ENCODE measurements at places on chromosomes 6 and 20.

DNA sequence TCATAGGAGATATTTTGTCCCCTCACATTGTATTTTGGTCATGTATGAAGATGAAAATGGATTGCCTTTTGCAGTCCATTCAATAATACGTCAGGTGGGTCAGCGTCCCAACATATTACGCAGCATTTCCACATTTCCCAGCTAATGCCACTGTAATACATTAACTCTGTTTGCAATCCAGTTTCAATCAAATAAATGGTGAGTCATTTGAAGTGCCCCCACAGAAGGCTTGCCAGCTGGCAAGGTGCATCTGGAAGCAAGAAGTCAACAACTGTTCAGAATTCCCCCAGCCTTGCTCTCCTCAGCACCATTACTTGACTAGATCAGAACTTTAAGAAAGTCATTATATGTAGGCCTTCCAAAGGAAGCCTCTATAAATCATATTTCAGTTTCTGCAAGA lies 50.4 kb downstream of the PHACTR1 start:
- no peak for DNase-seq

DNA sequence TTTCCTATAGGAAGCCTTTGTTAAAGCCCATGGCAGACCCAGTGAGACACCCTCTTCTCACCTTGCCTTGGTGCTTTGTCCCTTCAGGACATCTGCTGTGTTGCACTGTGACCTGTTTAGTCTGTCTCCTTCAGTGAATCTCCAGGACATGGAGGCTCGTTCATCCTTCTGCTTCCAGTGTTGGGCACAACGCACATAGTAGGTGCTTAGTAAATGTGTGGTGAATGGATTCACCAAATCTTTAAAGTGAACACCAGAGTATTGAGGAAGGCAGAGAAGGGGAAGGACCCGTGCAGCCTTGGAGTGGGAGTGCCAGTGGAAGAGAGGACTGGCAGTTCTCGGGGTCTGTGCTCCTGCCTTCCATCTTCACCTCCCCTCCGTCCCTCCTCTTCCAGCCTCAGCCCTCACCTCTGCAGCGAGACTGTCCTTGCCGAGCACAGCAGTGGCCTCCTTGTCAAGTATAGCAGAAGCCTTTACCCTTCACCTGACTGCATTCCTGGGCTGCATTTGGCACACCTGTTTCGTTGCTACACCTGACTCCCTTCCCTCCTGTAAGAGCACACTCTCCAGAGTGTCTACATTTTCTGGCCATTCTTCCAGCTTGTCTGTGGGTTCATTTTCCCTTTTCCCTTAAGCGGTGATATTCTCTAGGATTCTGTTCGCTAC lies 49.2 kb downstream of the ARID1B start:
- no peak for DNase-seq

- DNase-seq: no peak
Measured at GRCh38 chr6:125832391-125833117, 41.8 kb downstream of the NCOA7 start.

DNA sequence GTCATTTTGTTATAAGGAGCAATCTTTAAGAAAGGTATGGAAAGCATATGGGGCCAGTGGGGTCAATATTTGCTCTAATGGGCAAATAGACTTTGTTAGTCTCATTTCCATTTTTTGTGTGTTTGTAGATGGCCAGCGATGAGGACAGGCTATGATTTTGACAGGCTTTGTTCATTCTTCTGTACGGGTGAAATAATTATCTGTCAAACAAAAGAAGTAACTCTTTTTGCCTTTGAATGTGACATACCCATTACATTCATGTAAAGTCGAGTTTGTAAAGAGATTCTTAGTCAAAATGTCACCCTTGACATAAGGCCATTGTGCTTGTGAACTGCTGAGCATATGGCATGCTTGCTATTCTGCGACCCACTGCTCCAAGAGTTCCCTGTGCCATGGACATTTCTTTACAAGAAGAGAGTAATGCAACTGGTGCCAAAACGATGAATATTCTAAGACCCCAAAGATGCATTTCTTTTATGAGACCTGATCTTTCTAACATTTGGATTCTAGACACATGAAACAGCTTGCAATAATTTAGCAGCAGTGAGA lies 38.2 kb upstream of the JAG1 start:
- no peak for DNase-seq

DNA sequence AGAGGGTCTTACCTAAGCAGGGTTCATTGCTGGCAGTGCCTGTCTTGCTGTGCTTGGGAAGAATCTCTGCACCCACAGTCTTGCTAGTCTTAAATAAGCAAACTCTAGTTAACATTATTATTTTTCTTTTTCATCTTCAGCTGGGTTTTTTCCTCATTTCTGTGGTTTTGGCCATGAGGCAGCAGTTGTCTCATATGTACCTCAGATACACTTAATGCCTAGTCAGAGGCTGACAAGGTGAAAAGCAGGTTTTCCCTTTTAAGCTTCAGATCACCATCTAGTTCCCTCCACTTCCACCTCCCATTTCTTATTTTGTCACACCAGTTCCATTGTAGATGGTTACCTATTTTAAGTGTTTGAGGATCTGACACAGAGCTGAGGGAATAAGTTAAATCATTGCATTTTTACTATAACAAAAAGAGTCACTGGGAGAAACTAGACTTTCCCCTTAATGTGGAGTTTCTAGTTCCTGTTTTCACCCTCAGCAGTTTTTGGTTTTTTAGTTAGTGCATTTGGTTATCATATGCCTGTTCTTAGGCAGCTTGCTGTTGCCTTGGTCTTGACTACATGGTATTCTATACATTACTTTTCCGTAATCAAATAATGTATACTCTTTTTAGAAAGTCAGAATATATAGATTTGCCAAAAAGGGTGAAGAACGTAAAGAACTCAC lies 46.0 kb downstream of the AFDN start:
- DNase-seq: no peak

GRCh38 chr6:38215225-38215624 lies 395.7 kb downstream of the ZFAND3 start:
- DNase-seq: no peak

DNA sequence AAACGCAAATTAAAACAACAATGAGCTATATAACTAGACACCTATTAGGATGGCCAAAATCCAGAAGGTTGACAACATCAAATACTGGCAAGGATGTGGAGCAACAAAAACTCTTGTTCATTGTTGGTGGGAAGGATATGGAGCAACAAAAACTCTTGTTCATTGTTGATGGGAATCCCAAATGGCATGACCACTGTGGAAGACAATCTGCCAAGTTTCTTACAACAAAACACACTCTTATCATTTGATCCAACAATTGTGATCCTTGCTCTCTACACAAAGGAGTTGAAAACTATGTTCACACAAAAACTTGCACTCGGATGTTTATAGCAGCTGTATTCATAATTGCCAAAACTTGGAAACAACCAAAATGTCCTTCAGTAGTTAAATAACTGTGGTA lies 61.8 kb upstream of the LAMA2 start:
- no peak for DNase-seq

- DNase-seq: no peak
Measured at GRCh38 chr20:57603120-57603519, 17.1 kb downstream of the ZBP1 start.

GRCh38 chr6:142744836-142745235 lies 200.1 kb downstream of the HIVEP2 start:
- no peak for DNase-seq

- no peak for DNase-seq
Measured at GRCh38 chr20:58076405-58076804, 152.0 kb downstream of the ANKRD60 start.

GRCh38 chr6:16236631-16237199 lies 1.7 kb upstream of the GMPR start:
- DNase-seq: no peak

GRCh38 chr6:141463237-141463977 lies 669.3 kb upstream of the GJE1 start:
- DNase-seq: no peak

GRCh38 chr6:114559419-114559818 lies 216.6 kb upstream of the HS3ST5 start:
- DNase-seq: no peak

DNA sequence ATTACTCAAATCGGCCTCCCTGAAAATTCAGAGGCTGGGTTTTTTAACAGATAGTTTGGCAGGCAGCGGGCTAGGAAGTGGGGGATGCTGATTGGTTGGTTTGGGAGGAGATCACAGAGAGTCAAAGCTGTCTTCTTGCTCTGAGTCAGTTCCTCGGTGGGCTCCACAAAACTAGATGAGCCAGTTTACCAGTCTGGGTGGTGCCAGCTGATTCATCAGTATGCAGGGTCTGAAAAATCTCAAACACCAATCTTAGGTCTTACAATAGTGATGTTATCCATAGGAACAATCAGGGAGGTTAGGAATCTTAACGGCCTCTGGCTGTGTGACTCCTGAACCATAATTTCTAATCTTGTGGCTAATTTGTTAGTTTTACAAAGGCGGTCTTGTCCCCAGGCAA lies 190.7 kb downstream of the C6orf118 start:
- DNase-seq: no peak

- DNase-seq: no peak
Measured at GRCh38 chr6:123953920-123954319, 150.3 kb downstream of the NKAIN2 start.

DNA sequence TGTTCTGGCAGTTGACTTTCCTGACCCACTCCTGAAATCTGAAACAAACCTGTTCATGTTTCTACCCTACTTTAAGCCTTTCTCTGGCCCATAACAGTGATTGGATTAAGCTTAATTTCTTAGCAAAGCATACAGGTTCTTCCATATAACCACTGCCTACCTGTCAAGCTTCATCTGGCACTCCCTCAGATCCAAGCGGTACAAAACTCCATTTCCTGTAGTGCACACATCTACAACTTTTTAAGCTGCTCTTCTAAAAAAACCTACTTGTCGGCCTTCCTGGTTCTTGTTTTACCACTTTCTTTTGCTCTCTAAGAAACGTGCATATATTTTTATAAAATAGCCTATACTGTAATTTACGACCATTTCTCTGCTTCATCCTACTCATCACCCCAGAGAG lies 916 bp upstream of the PPP1R11 start:
- no peak for DNase-seq

DNA sequence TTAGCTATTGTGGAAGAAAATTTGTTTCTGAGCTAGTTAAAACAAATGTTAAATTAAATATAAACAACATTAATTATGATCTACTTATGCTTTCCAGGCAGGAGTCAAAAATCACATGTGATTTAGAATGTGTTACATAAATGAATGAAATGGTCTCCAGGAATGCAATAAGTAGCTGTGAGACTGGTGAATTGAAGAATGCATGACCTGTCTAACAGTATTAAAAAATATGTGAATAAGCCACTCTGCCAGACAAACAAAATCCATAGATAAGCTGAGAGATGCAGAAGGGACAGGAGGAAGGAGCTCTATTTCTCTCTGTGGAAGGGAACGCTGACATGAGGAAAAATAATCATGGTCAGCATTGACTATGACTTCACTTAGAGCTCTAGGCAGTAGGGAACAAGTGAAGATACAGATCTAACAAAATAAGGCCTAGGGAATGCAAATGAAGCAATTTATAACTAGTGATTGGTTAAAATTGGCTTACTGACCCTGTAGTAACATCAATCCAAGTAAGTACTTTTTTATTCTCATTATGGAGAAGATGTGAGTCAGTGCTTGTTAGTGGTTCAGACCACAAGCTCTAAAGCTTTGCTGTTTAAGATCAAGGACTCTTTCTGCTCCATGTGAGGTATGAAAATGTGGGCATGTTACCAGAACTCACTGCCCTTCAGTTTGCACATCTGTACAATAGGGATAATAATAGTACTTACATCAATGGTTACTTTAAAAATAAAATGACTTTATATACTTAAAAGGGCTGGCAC lies 432.6 kb downstream of the MMUT start:
- no peak for DNase-seq

DNA sequence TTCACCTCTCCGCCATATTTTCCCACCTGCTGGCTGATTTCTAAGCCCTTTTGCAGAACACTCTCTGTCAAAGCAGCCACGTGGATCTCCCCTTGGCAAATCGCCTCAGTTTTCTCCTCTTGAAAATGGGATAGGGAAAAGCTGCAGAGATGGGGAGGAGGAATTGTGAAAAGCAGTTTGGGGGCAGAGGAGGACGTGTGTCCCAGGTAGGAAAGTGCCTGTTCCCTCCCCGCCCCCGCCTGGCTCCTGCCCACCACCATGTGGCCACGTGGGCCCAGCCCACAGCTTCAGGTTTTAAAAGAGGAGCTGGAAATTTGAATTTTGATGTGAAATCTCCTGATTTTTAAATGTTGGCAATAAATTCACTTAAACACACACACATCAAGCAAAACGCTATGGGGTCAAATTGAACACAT lies 3.6 kb upstream of the CEBPB start:
- DNase-seq: no peak

DNA sequence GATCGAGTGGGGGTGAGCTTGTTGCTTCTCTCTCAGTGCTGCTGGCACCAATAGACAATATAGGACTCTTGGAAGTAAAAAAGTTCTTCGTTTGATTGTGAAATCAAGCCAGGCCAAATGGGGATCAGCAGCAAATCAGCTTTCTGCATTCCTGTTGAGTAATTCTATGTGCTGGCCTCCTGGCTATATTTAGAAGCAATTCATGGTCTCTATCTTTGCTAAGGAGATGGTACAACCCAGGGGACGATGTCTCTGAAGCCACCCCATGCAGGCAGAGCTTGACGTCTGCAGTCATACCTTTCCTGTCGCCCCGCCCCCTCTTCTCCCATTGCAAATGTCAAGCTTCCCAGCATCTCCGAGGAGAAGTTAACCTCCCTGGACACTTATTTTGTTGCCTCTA lies 199.1 kb downstream of the SCP2D1 start:
- no peak for DNase-seq

DNA sequence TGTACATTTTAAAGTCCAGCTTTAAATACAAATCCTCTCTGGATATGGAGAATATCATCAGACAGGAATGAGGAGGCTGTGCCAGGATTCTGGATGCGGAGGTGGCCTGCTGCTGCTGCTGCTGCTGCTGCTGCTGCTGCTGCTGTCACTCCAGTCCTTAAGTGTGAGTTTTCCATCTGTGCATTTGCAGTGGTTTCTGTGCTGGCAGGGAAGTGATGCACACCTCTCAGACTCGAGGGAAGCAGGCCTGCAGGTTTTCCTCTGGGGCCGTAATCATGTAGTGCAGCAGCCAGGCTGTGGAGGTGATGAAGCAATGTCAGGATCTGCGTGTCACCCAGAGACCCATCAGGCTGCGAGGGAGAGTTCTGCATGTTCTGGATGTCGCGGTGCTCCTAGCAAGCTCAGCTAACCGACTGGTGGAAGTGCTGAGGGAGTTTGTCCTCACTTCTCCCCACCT lies 32.0 kb downstream of the CFAP61 start:
- DNase-seq: no peak

GRCh38 chr20:54716174-54716747 lies 240.9 kb downstream of the DOK5 start:
- no peak for DNase-seq

- no peak for DNase-seq
Measured at GRCh38 chr6:105294129-105294528, 108.8 kb downstream of the PREP start.
